ENCODE measurements at places on chromosomes 7 and 10.

GRCh38 chr7:155774947-155775346 is 37.3 kb downstream of the SHH start:
- no peak for DNase-seq

DNA sequence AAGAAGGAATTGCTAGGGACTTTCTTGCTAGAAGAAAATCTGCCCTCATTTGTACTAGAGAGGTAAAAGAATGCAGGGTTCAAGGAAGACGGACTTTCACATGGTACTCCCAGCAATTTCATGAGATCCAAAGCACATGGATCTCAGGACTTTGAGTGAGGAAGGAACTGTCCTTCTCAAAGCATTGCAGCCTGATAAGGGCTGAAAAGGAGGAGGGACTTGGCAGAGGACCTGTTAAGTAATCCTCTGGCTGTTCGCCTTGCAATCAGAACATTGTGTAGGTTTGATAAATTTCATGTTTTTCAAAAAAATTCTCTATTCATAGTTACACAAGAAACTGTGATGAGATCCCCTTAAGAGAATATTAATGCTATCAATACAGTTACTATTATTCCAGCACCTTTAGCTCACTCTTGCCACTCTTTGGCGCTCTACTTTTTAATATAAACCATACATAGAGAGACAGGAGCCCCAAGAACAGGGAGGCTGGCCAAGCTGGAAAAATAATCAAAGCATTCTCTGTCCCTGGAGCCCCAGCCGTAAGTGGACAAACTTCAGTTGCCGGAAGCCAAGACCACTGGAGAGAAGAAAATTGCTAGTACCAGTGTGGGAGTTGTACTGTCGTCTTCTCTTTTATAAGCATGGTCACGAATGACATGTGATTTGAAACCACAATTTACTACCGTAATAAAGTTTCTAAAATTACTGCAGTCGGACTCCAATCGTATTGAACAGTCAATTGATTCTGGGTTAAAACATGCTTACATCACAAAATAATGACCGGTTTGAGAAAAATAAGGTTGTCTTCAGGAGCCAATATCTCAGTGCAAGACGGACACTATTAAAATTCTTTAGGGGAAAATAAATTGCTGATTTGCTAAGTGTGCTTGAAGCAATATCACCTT is 424.4 kb downstream of the SDK1 start:
- DNase-seq, result no peak

- DNase-seq, result no peak
Observed at GRCh38 chr7:102814025-102814471, 65.2 kb downstream of the FAM185A start.

GRCh38 chr7:6530626-6531491 is 20.4 kb downstream of the GRID2IP start:
- peak; percentile 55 for DNase-seq
